ENCODE measurements at places on chromosomes 16 and 17.

DNA sequence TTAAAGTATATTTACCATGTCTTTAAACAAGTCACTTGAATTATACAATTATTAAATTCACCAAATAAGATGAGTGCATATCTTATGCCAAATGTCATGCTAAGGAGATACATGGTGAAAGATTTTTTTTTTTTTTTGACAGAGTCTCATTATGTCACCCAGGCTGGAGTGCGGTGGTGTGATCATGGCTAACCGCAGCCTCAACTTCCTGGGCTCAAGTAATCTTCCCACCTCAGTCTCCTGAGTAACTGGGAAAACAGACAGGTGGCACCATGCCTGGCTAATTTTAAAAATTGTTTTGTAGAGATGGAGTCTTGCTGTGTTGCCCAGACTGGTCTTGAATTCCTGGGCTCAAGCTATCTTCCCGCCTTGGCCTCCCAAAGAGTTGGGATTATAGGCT is 149.0 kb upstream of the GOT2 start:
- no peak for DNase-seq

- DNase-seq = no peak
Observed at GRCh38 chr17:73799781-73800627, 155.8 kb upstream of the SDK2 start.

- DNase-seq = no peak
Observed at GRCh38 chr17:45757431-45758218, 26.5 kb upstream of the CRHR1 start.

GRCh38 chr17:77610518-77610893 is 348.0 kb upstream of the TNRC6C start:
- no peak for DNase-seq

GRCh38 chr16:56207421-56207820 is 16.1 kb downstream of the GNAO1 start:
- DNase-seq = no peak

DNA sequence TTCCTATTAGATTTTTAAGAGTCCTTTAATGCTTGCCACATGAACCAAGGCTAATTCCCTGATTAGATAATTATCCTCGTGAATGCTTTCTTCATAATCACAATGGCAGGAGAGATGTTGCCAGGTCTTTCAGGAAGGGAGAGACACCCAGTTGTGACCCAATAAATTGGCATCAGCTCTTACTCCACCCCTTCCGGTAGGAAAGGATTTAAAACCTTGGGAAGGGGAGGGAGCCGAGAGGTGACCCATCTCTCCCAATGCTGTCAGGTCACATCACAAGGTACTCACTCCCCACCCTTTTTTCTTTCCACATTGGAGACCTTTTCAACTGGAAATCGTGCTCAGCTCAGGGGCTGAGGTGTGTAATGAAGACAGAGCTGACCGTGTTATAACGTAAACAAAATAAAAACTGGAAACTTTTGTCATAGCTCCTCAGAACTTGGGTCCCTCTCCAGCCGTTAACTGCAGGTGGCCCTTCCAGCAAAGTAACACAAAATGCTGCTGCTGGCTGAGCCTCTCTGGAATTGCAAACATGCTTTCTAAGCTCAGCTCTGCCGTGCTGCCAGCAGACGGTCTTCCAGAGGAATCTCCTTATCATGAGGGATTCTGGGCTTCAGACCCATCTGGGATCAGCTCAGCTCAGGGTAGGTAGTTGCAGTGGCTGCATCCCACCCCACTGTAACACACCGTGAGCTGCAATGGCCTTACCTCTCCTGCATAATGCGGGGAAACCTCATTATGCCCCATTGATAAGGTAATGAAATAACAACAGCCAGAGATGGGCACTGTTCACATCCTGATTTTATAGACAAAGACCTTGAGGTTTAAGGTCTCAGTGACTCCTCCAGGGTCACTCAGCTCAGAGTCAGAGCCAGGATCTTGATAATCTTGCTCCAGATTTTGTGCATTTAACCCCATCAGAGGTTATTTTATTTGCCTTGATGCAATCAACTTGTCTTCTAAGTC is 15.6 kb downstream of the TMEM100 start:
- DNase-seq = no peak

Measured in amygdala (tissue), 56 donors.